Stimulated activated effector memory CD8-positive, alpha-beta T cell treated with anti-CD3 and anti-CD28 coated beads, Interleukin-12 subunit alpha, Interleukin-12 subunit beta, amount 100 ng/mL, for 72 hours (primary cell): ENCODE measurements at places on chromosomes 3 and 15.

- DNase-seq: no peak
Measured at GRCh38 chr3:29080967-29081366, 199.9 kb upstream of the RBMS3 start.

DNA sequence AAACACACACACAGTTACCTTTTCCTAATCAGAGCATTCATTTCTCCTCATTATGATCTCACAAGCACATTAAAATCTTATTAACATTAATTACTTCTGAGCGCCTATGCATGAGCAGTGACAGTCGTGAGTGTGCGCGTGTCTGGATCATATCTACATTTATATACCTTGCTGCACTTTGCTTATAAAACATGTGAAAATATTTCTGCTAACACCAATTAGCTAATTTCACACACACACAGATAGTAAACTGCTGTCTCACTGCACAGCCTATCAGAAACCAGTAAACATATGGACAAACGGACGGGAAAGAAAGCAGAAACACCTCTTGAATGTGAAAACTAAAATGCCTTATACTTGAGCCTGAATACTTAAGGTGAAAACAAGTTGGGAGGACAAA is 64.8 kb downstream of the ZBTB20 start:
- no peak for DNase-seq

DNA sequence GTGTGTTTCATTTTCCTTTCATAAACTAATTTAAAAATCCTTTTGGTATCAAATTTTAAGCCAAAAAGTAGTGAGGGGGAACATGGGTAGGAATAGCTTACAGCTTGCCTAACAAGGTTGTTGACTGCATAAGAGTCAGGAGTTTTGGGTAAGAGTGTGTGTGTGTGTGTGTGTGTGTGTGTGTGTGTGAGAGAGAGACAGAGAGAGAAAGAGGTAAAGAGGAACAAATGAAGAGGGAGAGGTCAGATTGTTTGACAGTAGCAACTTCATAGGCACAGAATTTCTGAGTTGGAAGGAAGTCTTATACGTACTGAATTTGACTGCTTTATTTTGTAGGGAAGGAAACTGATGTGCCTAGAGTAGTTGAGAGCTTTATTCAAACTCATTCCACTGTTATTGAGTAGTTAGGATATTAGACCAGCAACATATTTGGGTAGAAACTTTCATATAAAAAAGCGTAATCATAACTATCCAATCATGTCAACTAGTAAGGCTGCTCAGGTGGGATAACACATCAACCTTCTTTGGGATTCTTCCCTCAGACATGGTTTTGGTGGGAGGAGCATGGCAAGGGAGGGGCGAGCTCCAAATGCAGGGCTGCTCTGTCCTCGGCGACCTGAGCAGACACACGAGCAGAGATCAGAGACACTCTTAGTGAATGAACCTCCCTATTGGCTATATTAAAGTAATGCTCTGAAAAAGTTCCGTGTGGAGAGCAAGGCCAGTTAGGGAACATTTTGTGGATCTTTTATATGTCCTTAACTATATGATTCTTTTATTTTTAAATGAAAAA is 86.4 kb downstream of the LPP start:
- DNase-seq: no peak

DNA sequence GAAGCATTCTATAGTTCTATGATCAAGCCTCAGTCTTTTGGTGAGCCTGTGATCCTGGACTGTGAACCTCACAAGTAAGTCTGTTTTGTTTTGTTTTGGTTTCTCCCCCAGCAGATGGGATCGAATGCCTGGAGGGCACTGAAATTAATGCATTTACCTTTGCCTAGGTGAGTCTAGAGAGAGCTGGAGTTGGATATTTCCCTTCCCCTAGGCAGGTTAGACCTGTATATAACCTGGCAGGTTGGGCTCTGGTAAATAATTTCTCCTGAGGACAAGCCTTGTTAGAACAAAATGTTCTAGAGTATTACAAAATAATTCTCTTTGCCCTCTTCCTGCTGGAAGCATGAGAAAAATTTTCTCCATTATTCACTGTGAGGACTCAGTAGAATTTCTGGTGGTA is 211.9 kb downstream of the TPRG1 start:
- no peak for DNase-seq
